ENCODE measurements at places on chromosomes 7 and 10. TPM values are rescaled to one million over a fixed set of nuclear protein-coding genes. Genes with fewer than 3 reads are reported as not detected.
A peak's percentile ranks its signal among the peaks of the same experiment; 100 is the strongest.

- no peak for DNase-seq
Observed at GRCh38 chr10:124003871-124004662, 89.3 kb downstream of the CHST15 start.

Gene GALNT17
- total RNA-seq: not detected

DNA sequence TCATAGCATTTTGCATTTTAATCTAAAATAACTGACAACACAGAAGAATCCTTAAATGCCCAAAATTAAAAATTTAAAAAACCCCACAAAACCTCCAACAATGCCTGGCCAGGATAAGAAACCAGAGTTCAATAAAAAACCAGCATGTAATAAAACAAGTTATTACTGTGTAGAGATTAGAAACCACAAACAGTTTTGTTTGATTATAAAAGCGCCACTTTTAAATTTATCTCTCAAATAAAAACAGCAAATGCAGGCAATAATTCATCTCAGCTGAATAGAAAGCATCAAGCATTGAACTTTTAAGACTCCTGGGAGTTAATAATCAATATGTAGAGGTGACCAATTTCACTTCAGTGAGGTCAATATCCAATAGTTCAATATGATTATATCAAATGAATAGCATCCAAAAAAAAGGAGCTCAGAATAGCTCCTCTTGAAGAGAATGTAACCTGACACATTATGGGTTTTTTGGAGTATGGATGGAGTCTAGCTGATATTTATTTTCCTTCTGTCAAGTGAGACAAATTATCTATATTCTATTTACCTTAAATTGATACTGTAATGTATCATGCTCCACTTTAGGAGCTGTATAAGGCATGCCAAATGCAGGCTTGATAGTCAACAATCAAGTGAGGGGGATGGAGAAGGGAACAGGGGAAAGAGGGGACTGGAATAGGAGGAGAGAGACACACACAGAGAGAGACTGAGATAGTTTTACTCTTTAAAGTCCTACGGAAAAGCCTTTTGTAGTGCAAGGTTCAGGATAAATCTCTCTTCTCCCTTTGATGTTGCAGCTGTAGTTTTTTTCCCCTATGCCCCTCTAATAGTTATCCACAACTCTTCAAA, 130.9 kb downstream of the RSU1 start:
- DNase-seq: no peak

DNA sequence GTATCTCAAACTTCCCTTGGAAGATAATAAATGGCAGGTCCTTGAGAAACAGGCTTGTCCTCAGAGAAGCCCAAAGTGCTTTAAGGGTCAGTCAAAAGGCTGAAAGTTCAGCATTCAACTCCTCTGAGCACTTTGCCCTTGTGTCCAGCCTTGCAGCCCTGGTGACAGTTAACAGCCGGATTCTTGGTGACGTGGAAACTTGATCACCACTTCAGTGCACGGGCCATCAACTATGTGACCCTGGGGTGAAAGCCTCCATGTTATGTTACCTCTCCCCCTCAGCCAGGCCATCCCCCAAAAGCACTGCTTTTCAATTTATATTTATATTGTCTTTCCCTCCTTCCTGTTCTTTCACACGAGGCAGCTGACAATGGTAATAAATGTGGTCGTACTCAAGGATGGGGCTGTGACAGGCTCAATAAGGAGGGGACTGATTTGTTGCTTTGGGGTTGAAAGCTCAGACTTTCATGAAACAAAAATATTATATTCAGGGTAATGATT, 164.0 kb upstream of the NRP1 start:
- no peak for DNase-seq

DNA sequence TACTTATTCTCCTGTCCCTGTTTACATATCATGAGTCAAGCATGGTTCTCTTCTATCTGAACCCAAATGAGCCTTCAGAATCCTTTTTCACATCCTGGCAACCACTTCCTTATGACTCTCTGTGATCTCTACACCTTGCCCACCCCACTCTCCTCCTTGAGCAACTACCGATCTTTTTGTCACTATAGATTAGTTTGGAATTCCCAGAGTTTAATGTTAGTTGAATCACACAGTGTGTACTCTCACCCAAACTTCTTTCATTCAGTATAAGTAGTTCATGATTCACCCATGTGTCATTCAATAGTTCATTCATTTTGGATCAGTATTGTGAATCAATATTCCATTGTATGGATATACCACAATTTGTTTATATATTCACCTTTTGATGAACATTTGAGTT, 55.3 kb downstream of the TFAM start:
- peak; percentile 89 for DNase-seq

GRCh38 chr7:75983471-75984129, 10.8 kb downstream of the TMEM120A start:
- DNase-seq: no peak

GRCh38 chr10:103145860-103146466, 47.1 kb downstream of the NT5C2 start:
- peak; percentile 78 for DNase-seq

- DNase-seq: peak; percentile 48
Observed at GRCh38 chr7:142482891-142483658, 225.2 kb upstream of the PRSS58 start.

Gene MUC12
- total RNA-seq: under 0.01 TPM

Gene ANKRD2
- 0.26 TPM for total RNA-seq

Gene ITGB1
- 1,469 TPM for total RNA-seq

Gene SEC61G
- 214 TPM for total RNA-seq

Gene ZCCHC24
- total RNA-seq: 0.90 TPM

- no peak for DNase-seq
Observed at GRCh38 chr7:114073701-114074100, 154.9 kb upstream of the PPP1R3A start.

DNA sequence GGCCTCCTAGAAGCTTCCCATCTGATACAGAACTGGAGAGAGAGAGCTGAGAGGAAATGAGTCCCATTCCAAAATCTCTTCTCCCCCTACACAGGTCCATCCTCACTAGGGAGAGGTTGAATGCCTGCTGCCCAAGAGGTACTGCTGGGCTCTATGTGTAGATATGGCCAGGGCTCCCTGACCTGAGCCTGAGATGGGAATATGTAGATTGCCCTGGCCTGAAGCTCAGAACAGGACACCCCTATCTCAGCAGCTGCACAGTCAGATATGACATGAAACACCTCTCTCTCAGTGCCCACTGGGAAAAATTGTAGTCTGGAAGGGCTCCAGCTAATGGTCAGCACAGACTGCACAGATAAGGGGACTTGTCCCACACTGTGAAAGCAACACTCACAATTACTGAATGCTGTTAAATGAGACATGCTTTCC, 3.1 kb upstream of the IFIT1B start:
- no peak for DNase-seq

Gene MMP21
- not detected for total RNA-seq

DNA sequence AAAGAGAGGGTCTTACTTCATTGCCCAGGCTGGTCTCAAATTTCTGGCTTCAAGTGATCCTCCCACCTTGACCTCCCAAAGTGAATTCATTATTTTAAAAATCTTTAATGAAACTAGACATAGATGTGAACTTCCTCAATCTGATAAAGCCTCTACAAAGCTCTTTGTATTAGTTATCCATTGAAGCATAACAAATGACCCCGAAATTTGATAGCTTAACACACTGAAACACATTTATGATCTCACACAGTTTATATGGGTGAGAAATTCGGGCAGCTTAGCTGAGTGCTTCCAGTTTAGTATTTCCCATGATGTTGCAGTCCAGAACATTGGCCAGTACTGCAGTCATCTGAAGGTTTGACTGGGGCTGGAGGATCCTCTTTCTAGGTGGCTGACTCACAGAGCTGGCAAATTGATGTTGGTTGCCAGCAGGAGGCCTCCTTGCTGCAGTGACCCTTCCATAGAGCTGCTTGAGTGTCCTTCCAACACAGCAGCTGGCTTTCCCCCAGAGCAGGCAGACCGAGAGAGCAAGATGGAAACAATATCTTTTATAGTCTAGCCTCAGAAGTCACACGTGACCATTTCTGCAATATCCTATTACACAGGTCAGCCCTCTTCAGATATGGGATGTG, 16.6 kb upstream of the WNT8B start:
- DNase-seq: no peak

All from bronchial epithelial cell (primary cell).